ENCODE measurements at places on chromosomes 7 and 10. TPM values are rescaled to one million over a fixed set of nuclear protein-coding genes. Genes with fewer than 3 reads are reported as not detected.

The TMEM229A gene
- total RNA-seq = not detected

- DNase-seq = no peak
Measured at GRCh38 chr10:132696728-132697577, 89.0 kb downstream of the NKX6-2 start.

The NPFFR1 gene
- not detected for total RNA-seq

The BTBD16 gene
- not detected for total RNA-seq

DNA sequence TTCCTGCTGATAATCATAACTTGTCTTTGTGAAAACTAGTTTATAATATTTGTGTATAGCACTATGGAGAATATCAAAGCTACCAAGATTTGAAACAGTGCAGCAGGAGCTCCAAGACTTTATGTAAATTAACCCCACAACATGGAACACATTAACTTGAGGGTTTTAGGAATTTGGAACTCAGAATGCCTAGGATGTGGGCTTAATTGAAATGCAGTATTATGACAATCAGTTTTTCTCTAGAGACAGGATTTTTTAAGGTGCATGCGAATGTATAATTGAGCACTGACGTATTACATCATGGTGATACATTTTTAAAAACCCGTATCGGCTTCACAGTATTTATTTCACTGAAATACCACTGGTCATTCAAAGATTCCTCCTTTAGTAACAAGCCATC, 313.1 kb upstream of the DGKB start:
- no peak for DNase-seq

The C10orf95 gene
- total RNA-seq = 0.15 TPM

The GPNMB gene
- total RNA-seq = 0.85 TPM

DNA sequence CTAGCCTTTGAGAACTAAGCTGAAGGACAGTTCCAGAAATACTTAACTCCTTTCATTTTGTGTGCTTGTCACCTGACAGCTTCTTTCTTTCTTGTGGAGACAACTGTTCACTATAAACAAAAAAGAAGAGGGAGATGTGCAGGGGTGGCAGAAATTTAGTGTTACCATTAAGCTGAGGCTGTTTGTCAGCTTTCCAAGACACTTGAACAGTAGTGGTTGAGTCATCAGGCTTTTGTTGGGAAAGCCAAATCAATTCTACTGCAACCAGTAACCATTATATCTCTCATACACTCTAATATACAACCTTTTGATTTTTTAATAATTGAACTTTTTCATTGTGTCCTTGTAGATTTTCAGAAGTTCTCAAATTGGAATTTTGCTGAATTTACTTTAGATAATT, 75.3 kb downstream of the POLL start:
- no peak for DNase-seq

The AEBP1 gene
- 17.8 TPM for total RNA-seq

- no peak for DNase-seq
Measured at GRCh38 chr7:150990416-150991186, at the start of gene NOS3. NOS3 (plus strand) TSS chr7:150991017; CDS start chr7:150993804, 2,787 bp downstream.

DNA sequence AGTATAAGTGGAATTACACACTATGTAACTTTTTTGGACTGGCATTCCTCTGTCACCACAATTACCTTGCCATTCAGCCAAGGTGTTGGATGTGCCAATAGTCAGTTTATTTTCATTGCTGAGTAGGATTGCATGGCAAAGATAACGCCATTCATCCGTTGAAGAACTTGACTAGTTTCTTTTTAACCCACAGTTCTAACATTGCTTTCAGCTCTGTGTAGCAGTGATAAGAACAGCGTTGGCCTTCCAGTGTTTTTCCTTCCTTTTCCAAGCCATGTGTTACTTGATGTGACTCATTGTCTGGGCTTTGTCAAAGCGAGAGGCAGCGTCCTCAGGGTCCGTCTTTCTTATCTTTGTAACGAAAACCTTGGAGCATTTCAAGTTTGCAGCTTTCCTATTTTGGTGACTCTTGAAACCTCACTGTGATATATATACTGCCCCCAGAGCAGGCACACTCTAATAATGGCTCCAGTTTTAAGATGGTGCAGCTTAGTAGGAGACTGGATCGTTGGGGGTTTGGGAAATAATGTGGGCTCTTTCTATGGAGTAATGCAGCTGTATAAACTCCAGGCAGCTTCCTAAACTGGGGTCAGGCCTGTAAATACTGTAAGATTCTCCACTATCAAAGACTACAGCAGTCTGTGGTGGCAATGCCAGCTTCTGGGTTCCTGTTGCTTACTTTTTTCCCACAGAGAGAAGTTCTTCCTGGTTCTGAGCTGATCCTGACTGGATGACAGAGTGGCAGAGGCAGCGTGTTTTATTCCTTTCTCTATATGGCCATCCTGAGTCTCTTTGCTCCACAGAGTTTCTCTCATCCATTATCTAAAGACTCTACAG, 41.7 kb downstream of the AKR1E2 start:
- DNase-seq = no peak
